ENCODE measurements at places on chromosomes 4 and X.

DNA sequence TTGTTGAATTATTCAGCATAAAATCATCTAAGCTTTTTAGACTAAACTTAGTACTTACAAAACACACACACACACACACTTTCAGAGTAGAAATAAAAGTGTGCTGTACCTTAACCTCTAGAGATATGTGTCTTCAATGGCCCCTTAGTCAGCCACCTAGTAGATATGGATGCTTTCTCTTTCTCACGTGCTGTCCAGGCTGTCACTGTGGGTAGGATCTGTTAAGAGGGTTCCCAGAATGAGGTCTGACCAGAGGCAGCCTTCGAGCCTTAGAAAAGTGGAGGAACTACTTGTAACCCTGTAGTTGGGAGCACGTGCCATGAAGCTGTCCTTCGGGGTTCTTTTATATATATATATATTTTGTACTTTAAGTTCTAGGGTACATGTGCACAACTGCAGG, 117.9 kb downstream of the COL4A5 start:
- DNase-seq, result no peak

DNA sequence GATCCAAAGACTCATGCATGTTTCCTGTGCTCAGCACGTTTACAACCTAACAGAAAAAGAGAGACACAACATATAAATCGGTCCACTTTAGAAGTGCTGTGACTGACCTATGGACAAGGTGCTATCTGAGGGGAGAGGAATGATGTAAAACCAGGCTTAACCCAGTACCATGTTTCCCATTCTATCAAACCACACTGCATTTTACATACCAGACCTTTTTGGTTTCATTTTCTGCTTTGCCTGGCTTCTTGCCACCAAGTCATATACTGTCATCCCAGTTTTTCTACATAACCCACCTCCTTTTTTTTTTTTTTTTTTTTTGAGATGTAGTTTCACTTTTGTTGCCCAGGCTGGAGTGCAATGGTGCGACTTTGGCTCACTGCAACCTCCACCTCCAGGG, 82.2 kb downstream of the KLF8 start:
- DNase-seq, result no peak

DNA sequence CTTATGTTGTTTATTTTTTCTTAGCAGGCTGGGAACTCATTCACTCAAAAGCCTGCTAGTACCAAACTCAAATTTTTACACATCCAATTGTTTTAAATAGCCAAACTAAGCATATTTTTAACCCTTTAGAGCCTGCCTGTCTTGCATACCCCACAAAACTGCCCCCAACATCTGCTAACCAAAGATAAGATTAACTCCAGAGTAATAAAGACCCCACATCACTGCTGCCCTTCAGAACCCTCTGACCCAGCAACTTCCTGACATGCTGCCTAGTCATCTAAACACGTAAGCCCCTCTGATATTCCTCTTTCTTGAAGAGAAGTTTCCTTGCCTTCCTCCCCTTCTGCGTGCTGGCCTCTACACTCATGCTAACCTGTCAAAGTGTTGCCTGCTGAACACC, 60.7 kb upstream of the ASB12 start:
- no peak for DNase-seq

- no peak for DNase-seq
Measured at GRCh38 chrX:30777575-30777974, 111.5 kb downstream of the TAB3 start.

DNA sequence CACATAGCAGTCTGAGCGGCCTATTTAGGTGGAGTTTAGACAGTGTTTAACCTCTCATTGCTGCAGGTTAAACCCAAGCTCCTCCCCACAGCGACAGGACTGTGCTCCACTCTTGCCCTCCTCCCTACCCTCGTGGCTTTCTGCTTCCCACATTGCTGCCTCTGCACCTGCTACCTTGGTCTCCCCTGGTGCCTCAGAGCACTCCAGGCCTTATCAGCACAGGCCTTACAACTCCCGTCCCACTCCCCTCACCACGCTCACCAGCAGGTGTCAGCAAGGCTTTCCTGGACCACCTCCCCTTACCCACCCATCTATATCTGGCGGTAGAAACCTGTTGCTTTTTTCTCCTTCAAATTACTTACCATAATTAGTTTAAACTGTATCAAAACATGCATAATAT, 18.6 kb downstream of the HELT start:
- DNase-seq, result no peak
